ENCODE measurements at places on chromosomes 3 and 15. TPM values are rescaled to one million over a fixed set of nuclear protein-coding genes. Genes with fewer than 3 reads are reported as not detected.
A peak's percentile ranks its signal among the peaks of the same experiment; 100 is the strongest.

The CD47 gene
- 153 TPM for total RNA-seq

DNA sequence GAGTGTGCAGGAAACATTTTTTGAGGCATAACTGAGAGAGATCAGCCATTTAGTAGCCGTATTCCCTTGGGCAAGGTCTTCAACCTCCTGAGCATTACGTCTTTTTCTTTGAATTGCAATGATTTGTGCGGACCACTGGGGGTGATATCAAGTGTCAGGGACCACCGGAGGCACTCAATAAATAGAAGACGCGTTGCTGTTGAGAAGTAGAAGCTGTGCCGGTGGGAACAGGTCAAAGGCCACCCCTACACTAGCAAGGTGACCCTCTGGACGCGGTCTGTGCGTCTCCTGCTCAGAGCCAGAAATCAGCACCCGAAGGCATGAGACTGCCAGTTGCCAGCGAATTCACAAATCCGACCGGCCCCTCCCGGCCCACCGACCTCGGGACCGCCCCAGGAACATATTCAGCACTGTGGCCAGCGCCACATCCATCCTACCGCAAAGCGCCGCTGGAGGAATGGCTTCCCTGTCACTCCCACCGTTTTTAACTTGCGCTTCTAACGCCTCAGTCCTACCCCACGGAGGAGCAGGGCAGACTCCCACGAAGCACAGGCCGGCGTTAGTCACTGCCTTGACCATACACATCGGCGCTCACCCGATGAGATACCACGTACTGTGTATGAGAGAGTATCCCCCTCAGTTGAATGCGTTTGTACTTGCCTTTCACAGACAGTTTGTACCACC, 1.4 kb upstream of the GHSR start:
- peak; percentile 34 for DNase-seq

GRCh38 chr3:53269888-53270880, 14.4 kb upstream of the TKT start:
- peak; percentile 26 for DNase-seq

GRCh38 chr3:195209847-195210265, 61.1 kb downstream of the XXYLT1 start:
- no peak for DNase-seq

- no peak for DNase-seq
Measured at GRCh38 chr3:178318340-178318739, 217.9 kb upstream of the KCNMB2 start.

DNA sequence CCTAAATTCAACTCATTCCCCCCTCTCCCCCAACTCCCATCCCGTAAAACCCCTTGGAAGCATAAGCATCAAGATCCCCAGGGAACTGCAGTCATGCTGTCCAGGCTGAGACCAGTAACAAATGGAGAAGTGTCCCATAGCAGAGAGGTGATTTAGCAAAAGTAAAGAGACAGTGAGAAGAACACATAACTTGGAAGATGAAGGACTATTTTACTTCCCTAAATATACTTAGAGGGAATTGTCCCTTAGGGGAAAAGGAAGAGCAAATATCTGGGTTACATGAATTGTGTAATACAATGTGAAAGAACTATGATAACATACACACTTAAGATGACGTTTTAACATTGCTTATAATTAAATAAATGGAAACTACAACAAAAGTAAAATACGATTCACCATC, 61.6 kb upstream of the LRRFIP2 start:
- DNase-seq, result no peak

GRCh38 chr15:67859331-67859946, 19.6 kb upstream of the RNU6-1 start:
- no peak for DNase-seq

DNA sequence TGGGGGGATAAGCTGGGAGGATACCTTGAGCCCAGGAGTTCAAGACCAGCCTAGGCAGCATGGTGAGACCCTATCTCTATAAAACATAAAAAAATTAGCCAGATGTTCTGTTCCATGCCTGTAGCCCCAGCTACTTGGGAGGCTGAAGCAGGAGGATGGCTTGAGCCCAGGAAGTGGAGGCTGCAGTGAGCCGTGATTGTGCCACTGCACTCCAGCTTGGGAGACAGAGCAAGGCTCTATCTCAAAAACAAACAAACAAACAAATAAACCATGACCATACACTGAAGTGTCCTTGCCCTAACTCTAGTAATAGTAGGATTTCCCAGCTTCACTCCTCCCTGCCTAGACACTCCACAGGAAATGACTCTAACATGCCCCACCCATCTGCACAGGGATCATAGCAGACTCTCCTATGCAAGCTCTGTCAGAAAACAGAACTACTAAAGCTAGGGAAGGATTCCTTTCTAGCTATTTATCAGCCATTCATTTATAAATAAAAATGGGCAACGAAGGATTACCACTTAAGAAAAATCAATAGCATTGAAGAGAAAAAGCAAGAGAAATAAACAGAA, 4.6 kb downstream of the ERICH6 start:
- no peak for DNase-seq

- DNase-seq, result no peak
Measured at GRCh38 chr3:60772584-60772983, 478.7 kb downstream of the FHIT start.

DNA sequence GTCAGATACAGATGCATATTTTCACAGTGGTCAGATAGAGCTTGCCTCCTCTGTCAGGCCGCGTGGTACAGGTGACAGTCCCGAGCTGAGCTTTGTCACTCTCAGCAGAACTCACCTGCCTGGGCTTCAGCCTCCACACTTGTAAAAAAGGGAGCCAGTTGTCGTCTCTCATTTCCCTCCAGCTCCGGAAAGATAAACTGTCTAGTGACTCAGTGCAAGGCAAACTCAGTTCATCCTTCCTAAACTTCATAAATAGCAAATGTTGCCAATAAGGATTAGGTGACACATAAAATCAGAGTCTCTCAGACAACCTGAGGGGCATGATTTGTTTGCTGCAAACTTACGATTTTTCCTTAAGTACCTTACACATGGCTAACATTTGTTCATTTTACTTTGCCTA, 116.8 kb downstream of the GABRB3 start:
- DNase-seq, result no peak
